HCT116 (cell line): ENCODE measurements at places on chromosomes 4 and X.

- DNase-seq = peak; percentile 15
Observed at GRCh38 chrX:115023139-115023538, 5.7 kb upstream of the IL13RA2 start.

GRCh38 chr4:2087170-2087569 is 28.0 kb downstream of the NAT8L start:
- DNase-seq = no peak

DNA sequence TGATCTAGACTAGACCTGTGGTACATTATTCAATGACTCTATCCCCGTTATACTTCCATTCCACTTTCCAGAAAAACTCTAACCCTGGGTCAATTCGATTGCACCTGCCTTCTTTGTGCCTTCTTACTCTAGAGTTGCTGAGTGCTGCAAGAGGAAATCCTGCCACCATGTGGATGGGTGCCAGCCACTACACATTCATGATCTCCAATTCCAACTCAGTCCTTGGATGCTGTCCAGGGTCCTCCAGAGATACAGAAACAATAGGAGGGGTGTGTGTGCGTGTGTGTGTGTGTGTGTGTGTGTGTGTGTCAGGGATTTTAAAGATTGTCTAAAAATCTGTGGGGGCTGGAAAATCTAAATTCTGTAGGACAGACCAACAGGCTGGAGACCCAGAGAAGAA is 42.9 kb upstream of the INTS6L start:
- DNase-seq = peak; percentile 29

GRCh38 chr4:144599621-144600020 is 46.3 kb upstream of the HHIP start:
- no peak for DNase-seq

GRCh38 chr4:153079857-153080391 is 124.3 kb upstream of the TRIM2 start:
- no peak for DNase-seq

DNA sequence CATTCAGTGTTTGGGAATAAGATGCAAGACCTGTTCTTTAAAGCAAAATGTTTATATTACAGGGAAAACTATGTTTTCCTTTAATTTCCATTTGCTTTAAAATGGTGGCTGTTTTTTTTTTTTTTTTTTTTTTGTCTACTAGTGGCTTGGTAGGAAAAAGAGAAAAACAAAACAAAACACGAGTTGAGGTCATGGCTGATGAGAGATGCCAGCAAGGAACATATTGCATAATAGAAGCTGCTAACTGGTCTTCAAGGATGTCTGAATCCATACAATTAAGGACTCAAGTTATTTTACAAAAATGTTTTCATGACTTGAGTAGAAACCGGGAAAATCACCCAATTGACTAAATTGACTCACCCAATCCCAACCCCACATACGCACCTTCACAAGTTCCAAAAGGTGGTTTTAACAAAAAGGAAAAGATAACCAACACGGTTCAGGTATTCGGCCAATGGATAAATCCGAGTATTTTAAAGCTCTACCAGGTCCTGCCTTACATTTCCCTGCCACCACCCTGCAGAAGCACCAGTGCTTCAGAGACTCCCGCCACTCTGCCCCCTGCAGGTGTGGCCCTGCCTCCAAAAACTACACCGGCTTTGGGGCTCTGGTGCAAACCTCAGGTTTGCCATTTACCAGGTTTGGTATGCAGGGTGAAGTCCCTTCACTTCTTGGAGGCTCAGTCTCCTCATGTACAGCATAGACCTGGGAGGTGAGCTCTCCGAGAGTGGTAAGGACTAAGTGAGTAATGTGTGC is 27.1 kb downstream of the PIR start:
- DNase-seq = no peak
